ENCODE measurements at places on chromosomes 3 and 15. TPM values are rescaled to one million over a fixed set of nuclear protein-coding genes. Genes with fewer than 3 reads are reported as not detected.

The NPAP1 gene
- under 0.01 TPM for total RNA-seq

The ECE2 gene
- total RNA-seq: not detected

The NTRK3 gene
- total RNA-seq: 1.4 TPM

The TTLL13 gene
- total RNA-seq: not detected

The GRAMD2A gene
- total RNA-seq: 26.7 TPM

The GRIP2 gene
- 0.39 TPM for total RNA-seq

The MFSD1 gene
- 82.6 TPM for total RNA-seq

The PSMD6 gene
- 69.3 TPM for total RNA-seq

DNA sequence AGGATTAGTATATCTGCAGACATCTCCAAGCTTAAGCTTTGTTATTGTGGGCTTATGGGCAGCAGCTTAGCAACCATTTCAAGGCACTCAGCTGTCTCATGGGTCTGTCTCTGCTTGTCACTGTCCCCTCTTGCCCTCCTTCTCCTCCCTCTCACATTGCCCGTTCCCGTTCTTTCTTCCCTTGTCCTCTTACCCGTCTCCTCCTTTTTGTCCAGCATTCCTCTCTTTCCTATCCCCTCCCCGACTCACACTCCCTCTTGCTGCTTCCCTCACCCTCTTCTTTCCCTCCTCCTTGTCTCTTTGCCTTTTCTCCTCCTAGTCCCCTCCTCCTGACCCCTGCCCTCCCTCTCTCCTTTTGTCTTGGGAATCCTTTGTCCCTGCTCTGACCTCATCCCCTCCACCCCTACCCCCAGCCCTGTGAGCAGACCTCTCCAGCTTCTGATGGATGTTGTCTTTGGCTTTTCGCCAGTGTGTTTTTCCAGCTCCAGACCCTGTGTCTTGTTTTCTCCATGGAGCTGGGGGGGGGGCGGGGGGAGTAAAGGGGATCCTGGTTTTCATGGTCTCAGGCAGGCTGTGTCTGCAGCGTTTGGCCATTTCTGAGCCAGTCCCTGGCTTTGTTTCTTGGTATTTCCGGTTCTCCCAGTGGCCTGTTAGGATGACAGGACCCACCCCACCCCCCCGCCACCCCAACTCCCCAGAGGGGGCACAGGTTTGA lies 47.9 kb upstream of the TRAK1 start:
- H3K27ac ChIP-seq: peak overlapping the region; percentile 50
- peaks cover 24% of the 10 kb centered on the region for H3K4me1 ChIP-seq
- H3K4me3 ChIP-seq: no peak overlapping the region

GRCh38 chr3:98962189-98962930 lies 60.9 kb upstream of the DCBLD2 start:
- no peak for DNase-seq
- H3K4me1 ChIP-seq: no peaks in the 10 kb centered on the region
- no peaks in the 10 kb centered on the region for H3K36me3 ChIP-seq
- H3K27ac ChIP-seq: no peak overlapping the region
- H3K4me3 ChIP-seq: no peak overlapping the region
- H3K27me3 ChIP-seq: no peaks in the 10 kb centered on the region

DNA sequence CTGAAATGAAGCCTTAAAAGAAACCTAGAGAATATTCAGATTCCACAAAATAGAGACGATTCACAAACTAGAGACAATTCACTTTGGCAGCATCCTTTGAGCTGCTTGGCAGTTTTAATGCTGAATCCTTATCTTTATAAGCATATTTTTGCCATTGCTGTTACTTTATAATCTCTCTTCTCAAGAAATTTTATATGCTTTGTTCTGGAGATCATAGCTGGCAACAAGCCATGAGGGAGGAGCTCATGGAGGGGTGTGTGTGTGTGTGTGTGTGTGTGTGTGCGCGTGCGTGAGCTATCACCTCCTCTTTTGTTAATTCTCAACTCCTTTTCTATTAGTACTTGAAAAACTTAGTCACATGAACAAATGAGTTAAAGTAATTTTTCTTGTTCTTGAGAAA lies 495.0 kb upstream of the RGMA start:
- no peak overlapping the region for H3K27ac ChIP-seq
- DNase-seq: no peak
- H3K27me3 ChIP-seq: no peaks in the 10 kb centered on the region
- no peaks in the 10 kb centered on the region for H3K4me1 ChIP-seq

DNA sequence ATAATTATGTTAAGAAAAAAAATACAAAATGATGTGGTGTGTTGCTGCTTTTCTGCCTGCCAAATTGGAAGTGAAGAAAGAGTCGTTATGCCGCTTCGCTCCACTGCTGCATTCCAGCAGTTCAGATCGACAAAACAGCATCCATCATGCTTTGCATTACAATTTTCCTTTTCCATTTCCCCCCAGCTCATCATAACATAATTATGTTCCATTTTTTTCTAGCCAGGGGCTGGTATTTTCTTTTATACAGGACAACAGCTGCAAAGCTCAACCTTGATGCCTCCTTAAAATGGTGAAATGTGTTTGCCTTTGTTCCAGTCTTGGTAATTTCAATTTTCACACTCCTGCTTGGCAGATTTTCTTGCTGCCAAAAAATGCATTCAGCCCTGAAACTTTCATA lies 44.9 kb upstream of the KBTBD12 start:
- H3K4me3 ChIP-seq: no peak overlapping the region
- no peaks in the 10 kb centered on the region for H3K36me3 ChIP-seq
- H3K27ac ChIP-seq: no peak overlapping the region

GRCh38 chr3:171378586-171378985 lies 81.6 kb downstream of the TNIK start:
- no peak for DNase-seq
- no peaks in the 10 kb centered on the region for H3K36me3 ChIP-seq
- H3K4me1 ChIP-seq: peaks cover 15% of the 10 kb centered on the region
- H3K4me3 ChIP-seq: no peak overlapping the region
- no peaks in the 10 kb centered on the region for H3K27me3 ChIP-seq
- H3K27ac ChIP-seq: no peak overlapping the region

DNA sequence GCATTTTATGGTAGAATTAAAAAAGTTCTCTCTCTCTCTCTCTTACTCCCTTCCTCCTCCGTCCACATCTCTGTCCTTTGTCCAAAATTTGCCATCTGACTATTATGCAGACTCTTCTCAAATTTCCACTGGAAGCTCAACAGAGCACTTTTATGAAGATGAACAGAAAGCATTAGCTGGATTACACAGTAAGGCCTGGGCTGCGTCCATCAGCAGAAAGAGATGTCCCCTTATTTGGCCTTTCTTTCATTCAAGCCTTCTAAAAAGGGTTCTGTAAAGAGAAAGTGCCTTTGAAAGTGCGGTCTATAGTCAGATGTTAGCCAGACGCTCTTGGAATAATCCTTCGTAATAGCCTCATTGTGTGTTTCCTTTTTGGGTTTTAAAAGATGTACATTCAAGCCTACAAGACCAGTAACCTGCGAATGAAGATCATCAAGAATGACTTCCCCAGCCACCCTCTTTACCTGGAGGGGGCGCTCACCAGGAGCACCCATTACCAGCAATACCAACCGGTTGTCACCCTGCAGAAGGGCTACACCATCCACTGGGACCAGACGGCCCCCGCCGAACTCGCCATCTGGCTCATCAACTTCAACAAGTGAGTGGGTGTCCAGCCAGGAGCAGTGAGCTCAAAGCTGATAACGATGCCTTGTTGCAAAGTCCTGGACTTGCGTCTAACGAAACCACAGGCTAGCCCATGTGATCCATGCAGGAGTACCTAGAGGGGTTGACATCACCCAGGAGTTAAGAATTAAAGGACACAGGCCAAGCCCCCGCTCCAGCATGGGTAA lies 53.1 kb downstream of the MESD start:
- peaks cover 26% of the 10 kb centered on the region for H3K36me3 ChIP-seq
- H3K27me3 ChIP-seq: no peaks in the 10 kb centered on the region
- DNase-seq: no peak
- no peak overlapping the region for H3K4me3 ChIP-seq
- H3K27ac ChIP-seq: no peak overlapping the region
- H3K4me1 ChIP-seq: no peaks in the 10 kb centered on the region

DNA sequence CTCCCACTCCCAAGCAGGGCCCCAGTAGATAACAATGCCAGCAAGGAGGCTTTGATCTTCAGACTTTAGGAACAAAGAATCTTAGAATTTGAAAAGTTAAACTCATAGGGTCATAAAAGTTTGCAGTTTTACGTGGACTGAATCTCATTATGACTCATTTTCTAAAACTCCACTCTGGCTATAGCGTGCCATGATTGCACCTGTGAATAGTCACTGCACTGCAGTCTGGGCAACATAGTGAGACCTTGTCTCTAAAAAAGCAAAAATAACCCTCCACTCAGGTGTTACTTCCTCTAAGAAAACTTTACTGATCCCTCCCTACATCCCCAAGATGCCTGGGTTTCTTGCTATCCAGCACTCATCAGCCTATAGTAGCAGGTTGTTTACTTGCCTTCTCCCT lies 104.5 kb downstream of the IL20RB start:
- H3K4me3 ChIP-seq: no peak overlapping the region
- no peaks in the 10 kb centered on the region for H3K36me3 ChIP-seq
- H3K27ac ChIP-seq: no peak overlapping the region
- no peak for DNase-seq
- no peaks in the 10 kb centered on the region for H3K4me1 ChIP-seq

- no peaks in the 10 kb centered on the region for H3K27me3 ChIP-seq
- H3K4me1 ChIP-seq: no peaks in the 10 kb centered on the region
- peaks cover 22% of the 10 kb centered on the region for H3K36me3 ChIP-seq
- DNase-seq: peak; percentile 43
Measured at GRCh38 chr3:11803977-11804892, 42.5 kb downstream of the TAMM41 start.

DNA sequence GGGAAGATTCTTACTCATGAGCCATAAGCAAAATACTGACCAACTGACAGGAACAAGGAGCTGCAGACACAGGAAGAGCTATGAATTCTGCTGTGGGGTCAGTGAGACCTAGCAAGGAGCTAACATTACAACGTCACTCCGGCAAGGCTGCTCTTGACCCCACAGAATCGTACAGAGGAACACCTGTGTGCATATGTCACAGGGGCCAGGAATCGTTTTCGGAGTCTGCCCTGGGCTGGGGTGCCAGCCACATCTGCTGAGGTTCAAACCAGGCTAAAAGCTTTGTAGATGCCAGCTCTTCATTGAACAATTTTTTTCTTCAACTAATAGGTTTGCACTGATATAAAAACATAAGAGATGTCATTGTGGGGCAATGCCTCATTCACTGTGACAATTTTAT lies 82.6 kb downstream of the LRRK1 start:
- peaks cover 3% of the 10 kb centered on the region for H3K4me1 ChIP-seq
- no peaks in the 10 kb centered on the region for H3K36me3 ChIP-seq
- H3K27ac ChIP-seq: no peak overlapping the region

- H3K4me1 ChIP-seq: peaks cover 40% of the 10 kb centered on the region
- no peaks in the 10 kb centered on the region for H3K27me3 ChIP-seq
- H3K36me3 ChIP-seq: peaks cover 72% of the 10 kb centered on the region
- no peak overlapping the region for H3K27ac ChIP-seq
- DNase-seq: no peak
Measured at GRCh38 chr3:129575233-129575996, 31.1 kb downstream of the PLXND1 start.

- no peak for DNase-seq
- no peak overlapping the region for H3K27ac ChIP-seq
Measured at GRCh38 chr3:141795276-141795675, 32.1 kb downstream of the GRK7 start.

DNA sequence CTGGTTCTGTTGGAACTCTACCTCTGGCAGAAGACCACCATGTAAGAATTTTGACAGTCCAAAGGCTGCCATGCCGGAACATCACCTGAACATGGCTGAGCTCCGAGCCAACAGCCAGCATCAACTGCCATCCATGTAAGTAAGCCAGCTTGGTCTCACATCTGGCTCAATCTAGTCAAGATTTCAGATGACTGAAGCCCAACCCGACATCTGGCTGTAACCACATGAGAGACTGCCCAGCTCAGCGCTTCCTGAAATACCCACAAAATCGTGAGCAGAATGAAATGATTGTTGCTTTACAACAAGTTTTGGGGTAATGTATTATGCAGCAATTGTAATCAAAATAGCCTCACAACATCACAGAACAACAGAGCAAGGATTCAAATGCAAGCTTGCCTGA lies 32.9 kb downstream of the GHSR start:
- no peaks in the 10 kb centered on the region for H3K4me1 ChIP-seq
- no peak overlapping the region for H3K4me3 ChIP-seq
- DNase-seq: no peak
- H3K36me3 ChIP-seq: no peaks in the 10 kb centered on the region

DNA sequence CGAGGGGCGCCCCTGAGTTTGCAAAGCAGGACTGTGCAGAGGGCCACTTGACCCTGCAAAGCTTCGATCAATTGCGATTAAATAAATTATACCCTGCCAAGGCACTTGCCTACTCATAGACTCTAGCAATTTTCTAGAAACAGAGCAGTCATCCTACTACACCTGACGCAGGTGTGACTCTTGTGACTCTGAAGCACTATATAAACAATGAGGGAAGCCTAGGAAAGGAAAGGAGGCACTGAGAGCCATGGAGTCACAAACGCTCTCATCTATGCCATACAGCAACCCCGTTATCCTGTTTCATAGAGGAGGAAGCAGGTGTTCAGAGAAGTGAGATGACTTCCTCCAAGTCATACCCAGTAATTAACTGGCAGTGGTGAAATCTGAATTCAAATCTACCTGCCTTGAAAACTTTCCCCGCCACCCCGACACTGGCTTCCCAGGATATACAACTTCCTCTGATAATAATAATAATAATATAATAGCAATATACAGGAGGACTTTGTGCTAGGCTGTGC lies 14.4 kb downstream of the ARHGEF3 start:
- H3K4me3 ChIP-seq: no peak overlapping the region
- peak overlapping the region; percentile 76 for H3K27ac ChIP-seq
- H3K4me1 ChIP-seq: peaks cover 91% of the 10 kb centered on the region
- no peaks in the 10 kb centered on the region for H3K27me3 ChIP-seq

DNA sequence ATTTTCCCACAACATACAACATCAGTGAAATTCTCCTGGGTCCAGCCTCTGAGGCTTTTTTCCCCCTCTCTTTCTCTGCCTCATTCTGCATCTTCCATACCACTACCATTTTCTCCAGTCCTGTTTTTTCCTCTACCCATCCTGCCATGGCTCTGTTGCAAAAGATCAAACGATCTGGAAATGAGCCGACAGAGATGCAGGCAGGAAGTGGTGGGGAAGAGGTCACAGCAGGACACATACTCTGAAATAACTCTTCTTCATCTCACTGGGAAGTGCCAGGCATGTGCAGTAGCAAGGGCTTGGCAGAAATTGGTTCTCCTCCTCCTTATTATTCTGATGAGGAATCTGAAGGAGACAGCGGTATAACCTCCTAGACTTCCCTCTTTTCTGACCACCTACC lies 114.3 kb downstream of the CORO2B start:
- H3K36me3 ChIP-seq: no peaks in the 10 kb centered on the region
- no peak for DNase-seq
- H3K27me3 ChIP-seq: no peaks in the 10 kb centered on the region
- H3K4me3 ChIP-seq: no peak overlapping the region
